Muscle of leg (tissue), 16 donors: ENCODE measurements at places on chromosomes 13 and 19.

DNA sequence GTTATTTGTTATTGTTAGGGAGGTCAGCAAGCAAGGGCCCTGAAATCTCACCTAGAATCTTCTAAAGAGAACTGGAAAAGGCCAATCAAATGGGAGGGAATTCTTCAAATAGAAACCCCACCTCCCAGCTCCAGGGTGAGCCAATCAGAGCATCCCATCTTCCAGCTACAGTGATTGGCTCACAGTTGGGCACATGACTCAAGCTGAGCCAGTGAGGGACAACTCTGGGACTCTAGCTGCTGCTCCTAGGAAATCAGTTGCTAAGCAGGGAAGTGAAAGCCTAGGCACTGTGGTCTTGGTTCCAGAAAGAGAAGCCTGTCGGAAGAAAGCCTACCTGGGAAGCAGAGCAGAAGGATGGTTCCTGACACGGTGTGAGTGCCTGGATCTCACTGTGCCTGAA is 13.4 kb downstream of the TM6SF2 start:
- no peak for DNase-seq

DNA sequence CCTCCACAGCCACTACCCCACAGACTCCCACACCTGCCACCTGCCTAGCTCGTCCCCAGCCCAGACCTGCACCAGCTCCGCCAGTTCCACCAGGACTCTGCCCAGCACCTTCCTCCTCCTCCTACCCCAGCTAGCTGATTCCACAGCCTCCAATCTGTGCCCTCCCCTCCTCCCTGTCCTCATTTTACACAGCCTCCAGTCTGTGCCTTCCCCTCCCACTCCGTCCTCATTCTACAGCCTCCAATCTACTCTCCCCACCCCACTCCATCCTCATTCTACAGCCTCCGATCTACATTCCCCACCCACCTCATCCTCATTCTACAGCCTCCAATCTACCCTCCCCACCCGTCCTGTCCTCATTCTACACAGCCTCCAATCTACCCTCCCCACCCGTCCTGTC is 7.3 kb downstream of the MYDGF start:
- no peak for DNase-seq

GRCh38 chr13:87676254-87677042 is 5.3 kb downstream of the SLITRK5 start:
- DNase-seq = no peak

DNA sequence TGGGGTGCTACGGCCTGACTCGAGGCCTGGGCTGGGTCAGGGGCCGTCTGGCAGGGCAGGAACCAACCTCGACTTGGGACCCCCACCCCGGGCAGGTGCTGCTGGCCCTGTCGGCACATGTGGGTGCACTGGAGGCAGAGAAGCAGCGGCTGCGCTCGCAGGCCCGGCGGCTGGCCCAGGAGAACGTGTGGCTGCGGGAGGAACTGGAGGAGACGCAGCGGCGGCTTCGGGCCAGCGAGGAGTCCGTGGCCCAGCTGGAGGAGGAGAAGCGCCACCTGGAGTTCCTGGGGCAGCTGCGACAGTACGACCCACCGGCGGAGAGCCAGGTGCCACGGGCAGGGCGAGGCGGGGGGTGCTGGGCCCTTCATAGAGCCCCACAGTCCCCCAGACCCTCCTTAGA is 5.9 kb downstream of the KLC3 start:
- no peak for DNase-seq

- no peak for DNase-seq
Measured at GRCh38 chr19:6693056-6693471, 23.1 kb upstream of the TNFSF14 start.

GRCh38 chr19:30551271-30551670 is 179.1 kb downstream of the ZNF536 start:
- no peak for DNase-seq

GRCh38 chr13:77298426-77298825 is 28.5 kb downstream of the MYCBP2 start:
- DNase-seq = no peak

DNA sequence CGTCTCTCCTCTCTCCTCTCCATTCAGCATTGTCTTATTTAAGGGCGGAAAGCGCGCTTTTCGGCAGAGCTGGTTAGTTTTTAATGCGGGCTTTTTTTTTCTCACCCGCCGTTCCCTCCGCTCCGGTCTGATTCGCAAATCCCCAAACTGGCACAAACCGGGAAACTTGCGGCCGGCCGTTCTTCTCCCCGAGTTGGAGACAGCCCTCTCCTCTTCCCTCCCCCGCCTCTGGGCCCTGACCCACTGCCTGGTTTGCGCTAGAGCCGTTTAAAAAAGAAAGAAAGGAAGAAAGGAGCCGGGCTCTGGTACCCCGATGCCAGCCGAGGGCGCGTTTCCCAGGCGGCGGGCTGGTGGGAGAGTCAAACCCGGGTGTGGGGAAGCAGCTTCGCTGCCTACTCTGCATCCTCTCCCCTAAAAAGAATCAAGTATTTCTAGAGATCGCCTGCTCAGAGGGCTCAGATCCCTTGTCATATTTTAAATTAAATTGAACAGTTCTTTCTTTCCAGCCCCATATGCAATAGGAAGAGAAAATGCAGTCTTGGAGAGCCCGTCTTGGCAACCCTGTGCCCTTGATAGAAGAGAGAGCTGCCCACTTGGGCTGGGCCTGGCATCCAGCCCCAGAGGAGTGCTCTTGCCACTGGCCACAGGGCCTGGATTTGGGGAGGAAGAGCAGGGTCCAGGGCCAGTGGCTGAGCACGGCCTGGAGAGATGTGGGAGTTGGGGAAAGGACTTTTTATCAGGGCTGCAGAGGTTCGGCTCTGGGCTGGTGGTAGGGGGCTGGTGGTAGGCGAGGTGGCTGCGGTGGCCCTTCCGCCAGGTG is 19.0 kb downstream of the NFIX start:
- DNase-seq = peak; percentile 66

- DNase-seq = peak; percentile 36
Measured at GRCh38 chr13:98144801-98145350, 2.0 kb downstream of the FARP1 start.

GRCh38 chr13:113998781-113999617 is 25.1 kb upstream of the C13orf46 start:
- DNase-seq = no peak

- no peak for DNase-seq
Measured at GRCh38 chr13:52615812-52616211, 26.4 kb upstream of the HNRNPA1L2 start.

DNA sequence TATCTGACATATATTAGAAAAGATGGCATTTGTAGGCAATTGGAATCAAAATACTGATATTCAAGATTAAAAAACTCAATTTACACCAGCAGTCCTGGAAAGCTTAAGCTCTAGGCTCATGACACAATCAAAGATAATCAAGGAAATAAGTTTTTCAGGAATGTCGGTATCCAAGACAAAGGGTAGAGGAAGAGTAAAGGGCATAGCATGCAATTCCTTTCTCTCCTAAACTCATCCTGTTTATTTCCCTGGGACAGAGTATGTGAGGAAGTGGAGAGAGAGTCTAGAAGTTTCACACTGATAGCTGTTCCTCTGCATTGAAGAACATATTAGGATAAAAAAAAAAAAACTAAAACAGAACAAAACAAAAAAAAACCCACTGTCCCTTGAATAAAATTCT is 2452.1 kb downstream of the PCDH9 start:
- DNase-seq = no peak

GRCh38 chr13:23377579-23377978 is 55.9 kb downstream of the SACS start:
- no peak for DNase-seq

- no peak for DNase-seq
Measured at GRCh38 chr13:42899266-42899665, 92.8 kb downstream of the EPSTI1 start.

DNA sequence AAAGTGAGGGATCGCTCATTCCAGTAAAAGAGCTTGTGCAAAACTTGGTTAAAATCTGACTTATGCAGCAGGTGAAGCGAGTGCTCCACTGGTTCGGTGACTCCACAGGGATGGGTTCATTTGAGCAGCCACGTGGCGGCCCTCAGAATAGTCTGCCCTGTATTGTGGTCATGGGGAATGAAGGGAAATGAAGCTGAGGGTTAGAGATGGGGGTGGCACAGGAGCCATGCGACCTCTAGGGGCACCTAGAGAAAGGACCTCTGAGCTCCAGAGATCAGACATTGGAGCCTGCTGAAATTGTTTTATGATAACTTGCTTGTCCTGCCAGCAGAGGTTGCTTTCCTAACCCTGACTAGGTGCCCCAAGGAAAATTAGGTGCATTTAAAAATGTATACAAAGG is 26.6 kb downstream of the CBY2 start:
- DNase-seq = no peak

DNA sequence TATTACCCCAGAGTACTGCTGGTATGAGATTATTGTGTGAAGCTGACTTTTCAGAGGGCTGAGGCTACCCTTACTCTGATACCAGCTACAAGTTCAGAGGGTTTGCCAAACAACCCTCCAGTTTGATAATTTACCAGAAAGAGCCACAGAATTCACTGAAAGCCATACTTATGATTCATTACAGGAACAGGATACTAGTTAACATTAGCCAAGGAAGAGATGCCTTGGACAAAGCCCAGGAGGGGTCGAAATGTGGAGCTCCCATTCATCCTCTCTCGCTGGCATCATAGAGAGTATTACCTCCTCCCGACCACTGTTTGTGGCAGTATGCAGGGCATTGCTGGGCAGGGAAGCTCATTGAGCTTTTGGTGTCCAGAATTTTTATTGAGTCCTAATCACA is 364.3 kb downstream of the KCNRG start:
- DNase-seq = no peak

DNA sequence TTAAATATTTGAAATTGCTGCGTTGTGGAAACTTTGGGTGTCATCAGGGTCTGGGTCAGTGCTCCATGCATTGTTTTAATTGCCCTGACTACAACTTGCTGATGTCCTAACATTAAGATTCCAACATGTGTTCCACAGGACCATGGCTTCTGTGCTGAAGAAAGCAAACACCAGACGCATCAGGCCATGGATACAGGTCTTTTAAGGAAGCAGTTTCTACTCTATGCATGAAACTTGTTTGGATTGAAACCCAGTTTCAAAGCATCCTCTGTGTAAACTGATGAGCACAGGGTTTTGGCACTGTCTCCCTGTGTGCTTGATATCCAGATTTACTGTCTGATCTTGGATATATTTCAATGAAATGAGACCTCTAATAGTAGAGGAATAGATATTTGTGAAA is 328.4 kb upstream of the SLC10A2 start:
- DNase-seq = no peak
